Stimulated activated CD8-positive, alpha-beta memory T cell treated with anti-CD3 and anti-CD28 coated beads, Interleukin-7, amount 100 ng/mL, for 1 hour (primary cell): ENCODE measurements at places on chromosomes 11 and 22.

DNA sequence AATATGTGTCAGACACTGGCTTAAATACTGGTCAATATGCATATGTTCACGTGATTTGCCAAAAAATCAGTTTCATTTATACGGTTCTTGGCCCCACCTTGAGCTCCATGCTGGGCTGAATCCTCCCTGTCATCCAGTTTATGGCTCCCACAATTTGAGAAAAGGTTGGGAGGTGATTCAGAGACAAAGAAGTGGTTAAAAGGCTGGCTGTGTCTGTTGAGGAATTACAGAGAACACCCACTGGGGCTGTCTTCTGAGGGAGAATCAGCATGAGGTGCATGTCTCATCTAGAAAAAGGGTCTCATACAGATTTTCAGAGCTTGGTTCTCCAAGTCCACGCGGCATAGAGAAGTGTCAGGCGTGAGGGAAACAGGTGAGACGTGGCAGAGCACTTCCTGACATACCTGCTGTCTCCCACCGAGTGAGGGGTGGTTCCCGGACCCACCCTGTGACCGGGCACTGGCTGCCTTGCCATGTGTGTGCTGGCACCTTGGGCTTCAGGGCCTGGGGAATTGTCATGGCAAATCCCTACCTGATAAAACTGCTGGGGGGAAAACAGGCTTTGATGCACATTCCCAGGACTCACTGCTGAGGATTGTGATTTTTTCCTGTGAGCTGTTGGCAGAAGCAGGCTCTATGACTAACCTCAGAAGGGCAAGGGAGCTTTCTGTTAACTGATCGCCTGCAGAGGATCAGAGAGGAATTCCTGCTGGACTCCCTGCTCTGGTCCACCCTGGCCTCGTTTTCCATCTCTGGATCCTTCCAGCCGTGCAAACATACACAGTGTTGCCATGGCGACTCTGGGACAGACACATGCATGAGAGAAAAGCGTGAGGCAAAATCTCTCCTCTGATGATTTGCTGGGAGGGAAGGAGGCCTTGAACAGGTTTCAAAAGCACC is 223.6 kb downstream of the ADAMTS15 start:
- no peak for DNase-seq

GRCh38 chr11:22194306-22194705 is 1.4 kb downstream of the ANO5 start:
- no peak for DNase-seq

DNA sequence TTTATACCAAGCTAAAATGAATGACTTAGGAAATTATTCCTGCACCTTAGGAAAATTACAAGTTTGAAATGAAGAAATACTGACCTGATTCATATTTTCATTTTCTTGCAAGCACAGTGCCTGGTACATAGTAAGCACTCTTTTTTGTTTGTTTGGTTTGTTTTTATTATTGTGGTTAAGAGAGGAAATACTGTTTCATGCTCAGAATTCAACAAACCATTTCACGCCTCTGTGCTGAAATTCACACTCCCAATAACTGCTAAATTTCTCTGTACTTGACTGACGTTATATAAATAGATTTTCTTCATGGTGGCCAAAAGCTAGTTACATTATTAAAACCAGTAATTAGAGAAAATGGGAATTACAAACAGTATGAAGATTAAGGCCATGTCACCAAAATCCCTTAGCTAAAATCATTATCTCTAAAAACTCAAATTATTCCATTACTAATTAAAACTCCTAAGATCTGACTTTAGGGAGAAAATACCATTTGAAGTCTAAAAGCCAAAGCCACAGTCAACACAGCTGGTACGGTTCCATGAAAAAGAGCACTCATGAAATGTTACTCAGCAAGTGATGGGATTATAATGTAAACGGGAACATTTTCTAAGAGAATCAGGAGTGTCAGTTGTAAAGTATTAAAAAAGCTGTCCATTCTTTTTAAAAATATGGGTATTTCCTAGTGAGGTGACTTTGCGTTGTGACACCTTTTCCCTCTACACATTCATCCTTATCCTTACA is 77.8 kb upstream of the DDI1 start:
- DNase-seq: no peak

GRCh38 chr11:58742140-58742539 is 10.4 kb upstream of the GLYAT start:
- no peak for DNase-seq

DNA sequence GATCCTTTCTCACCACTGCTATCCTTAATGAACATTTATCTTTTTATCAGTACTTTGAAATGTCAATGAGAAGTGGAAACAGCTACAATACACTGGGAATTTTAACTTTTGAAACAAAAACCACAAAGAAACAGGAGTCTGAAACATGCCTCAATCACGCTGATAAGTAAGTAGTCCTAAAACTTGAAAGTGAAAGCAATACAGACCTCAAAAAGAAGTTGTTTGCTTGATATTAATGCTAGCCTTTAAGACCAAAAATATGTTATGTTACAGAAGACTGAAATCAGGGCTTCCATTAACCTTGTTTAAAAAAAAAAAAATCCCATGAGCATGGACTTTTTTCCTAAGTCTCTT is 21.3 kb downstream of the PHF21A start:
- DNase-seq: no peak

GRCh38 chr22:28841111-28841510 is 40.7 kb upstream of the XBP1 start:
- no peak for DNase-seq

GRCh38 chr22:50531962-50532674 is 2.3 kb upstream of the TYMP start:
- no peak for DNase-seq

- DNase-seq: no peak
These were observed 88.4 kb downstream of the TTC17 start for GRCh38 chr11:43447151-43447550.

DNA sequence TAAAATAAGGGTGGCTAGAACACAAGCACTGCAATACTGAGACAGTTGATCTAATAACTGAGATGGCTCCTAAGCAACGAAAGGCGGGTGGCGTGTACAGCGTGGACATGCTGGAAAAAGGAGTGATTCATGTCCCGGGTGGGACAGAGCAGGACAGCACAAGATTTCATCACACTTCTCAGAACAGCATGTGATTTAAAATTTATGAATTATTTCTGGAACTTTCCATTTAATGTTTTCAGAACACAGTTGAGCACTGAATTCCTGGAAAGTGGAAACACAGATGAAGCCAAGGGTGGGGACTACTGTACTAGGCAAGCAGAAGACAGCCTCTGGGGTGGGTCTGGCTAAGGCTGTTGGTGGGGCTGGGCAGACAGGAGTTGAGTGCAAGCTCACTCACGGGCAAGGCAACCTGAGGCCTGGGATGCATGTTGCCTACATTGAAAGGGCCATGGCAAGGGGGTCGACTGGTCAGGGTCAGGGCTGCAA is 165.6 kb upstream of the DDI1 start:
- DNase-seq: no peak

DNA sequence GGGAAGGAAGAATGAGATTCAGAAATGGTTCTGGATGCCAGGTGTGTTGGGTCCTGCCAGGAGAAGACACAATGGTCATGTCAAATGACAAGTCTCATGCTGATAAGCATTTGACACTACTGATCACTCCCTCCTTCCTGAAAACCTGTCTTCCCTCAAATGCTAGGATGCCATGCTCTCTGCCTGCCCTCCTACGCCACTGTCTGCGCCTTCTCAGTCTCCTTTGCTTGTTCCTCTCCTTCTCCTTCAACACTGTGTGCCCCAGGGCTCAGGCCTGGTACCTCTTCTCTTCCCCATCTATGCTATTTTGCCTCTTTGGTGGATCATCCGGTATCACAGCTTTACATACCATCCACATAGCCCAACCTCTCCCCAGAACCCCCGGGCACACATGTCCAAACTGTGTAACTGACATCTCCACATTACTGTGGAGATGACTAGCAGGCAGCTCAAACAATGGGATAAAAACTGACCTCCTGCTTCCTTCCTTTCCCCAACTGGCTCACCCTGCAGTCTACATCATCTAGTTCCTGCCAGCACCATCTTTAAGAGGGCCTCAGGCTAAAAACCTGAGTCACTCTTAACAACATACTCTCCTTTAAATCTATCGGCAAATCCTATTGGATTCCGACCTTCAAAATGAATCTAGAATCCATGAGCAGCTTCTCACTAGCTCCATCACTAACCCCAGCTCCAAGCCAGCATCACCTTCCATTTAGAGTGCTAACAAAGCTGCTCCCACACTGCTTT is 8.2 kb downstream of the AP1B1 start:
- no peak for DNase-seq

DNA sequence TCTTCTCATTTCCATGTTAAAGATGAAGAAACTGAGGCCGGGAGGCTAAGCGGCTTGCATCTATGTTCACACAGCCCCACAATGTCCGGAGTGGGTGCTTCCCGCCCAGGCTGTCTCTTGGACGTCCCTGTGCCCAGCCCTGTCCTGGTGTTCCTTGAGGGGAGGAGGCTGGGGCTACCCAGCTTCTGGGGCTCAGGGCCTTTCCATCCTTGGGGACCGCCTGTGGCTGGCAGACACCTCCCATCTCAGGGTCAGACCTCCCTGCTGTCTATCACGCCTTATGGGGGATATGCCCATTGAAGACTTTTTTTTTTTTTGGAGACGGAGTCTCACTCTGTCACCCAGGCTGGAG is 95.5 kb downstream of the WNT7B start:
- DNase-seq: no peak

DNA sequence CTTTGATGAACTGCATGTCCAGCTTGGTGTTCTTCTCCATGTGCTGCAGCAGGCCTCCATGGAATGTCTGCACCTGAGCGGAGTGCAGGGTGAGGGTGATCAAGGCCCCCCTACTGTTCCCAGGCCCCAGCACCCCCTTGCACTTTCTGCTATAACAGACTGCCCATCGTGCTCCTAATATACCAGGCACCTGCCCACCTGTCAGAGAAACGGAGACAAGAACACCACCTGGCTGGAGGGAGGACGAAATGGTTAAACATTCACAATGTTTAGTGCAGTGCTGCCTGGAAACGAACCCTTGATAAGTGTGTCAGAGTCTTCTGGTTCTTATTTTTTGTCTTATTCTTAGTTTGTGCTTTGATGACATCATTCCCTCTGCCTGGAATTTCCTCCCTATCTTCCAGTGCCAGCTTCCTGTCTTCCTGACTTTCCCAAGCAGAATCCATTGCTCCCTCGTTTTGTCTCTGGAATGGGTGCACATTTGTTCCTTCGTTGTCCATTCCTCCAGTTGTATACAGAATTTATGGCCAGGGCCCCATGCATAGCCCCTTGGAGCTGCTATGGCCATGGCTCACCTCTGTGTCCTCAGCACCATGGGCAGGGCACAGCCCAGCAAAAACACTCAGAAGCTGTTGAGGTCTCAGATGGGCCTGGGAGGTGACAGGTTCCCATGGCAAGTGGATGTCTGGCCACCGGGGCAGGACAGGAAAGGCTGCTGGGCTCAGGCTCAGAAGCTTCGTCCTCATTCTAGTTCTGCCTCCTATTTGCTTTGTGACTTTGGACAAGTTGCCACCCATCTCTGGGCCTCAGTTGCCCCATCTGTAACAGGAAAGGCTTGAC is 11.9 kb downstream of the BAIAP2L2 start:
- DNase-seq: no peak

DNA sequence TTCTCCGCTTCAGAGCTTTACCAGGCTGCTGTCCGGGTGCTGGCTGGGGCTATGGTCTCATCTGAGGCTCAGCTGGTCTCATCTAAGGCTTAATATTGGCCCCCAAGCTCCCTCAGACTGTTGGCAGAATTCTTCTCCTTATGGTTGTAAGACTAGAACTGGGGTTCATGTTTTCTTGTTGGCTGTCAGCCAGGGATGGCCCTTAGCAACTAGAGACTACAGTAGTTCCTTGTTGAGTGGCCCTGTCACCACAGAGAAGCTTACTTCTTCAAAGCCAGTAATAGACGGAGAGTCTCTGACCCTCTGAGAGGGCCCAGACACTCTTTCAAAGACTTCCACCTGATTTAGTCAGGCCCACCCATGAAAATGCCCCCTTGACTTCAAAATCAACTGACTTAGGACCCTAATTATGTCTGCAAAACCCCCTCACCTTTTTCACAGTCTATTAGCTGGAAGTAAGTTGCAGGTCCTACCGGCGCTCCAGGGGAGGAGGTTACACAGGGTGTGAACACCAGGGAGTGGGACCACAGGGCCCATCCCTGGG is 24.2 kb upstream of the TREH start:
- DNase-seq: no peak

DNA sequence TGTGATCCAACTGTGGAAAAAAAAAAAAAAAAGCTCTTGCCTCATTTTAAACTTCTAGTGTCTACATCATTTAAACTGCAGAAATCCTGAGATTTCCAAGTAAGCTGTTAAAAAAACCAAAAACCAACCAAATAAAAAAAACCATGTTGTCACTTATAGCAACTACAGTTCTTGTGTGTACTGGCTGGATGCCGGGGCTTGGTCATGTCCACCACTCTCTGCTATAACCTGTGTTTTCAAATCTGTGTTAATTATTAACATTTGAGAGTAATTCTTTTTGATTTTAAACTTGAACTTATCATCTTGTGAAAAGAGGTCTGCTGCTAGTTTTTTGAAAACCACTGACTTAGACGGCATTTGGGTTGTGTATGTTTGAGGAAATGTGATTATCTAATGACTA is 32.2 kb upstream of the BID start:
- DNase-seq: no peak

DNA sequence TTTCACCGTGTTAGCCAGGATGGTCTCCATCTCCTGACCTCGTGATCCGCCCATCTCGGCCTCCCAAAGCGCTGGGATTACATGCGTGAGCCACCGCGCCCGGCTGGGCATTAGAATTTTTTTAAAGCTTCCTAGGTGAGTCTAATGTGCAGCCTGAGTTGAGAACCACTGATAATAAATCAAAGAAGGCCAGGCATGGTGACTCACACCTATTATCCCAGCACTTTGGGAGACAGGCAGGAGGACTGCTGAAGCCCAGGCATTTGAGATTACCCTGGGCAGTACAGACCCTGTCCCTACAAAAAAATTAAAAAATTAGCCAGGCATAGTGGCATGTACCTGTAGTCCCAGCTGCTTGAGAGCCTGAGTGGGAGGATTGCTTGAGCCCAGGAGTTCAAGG is 13.7 kb downstream of the MEI1 start:
- no peak for DNase-seq

- no peak for DNase-seq
These were observed 14.1 kb downstream of the PPP6R2 start for GRCh38 chr22:50357222-50357621.

GRCh38 chr11:10608584-10608983 is 40.1 kb upstream of the LYVE1 start:
- DNase-seq: no peak

DNA sequence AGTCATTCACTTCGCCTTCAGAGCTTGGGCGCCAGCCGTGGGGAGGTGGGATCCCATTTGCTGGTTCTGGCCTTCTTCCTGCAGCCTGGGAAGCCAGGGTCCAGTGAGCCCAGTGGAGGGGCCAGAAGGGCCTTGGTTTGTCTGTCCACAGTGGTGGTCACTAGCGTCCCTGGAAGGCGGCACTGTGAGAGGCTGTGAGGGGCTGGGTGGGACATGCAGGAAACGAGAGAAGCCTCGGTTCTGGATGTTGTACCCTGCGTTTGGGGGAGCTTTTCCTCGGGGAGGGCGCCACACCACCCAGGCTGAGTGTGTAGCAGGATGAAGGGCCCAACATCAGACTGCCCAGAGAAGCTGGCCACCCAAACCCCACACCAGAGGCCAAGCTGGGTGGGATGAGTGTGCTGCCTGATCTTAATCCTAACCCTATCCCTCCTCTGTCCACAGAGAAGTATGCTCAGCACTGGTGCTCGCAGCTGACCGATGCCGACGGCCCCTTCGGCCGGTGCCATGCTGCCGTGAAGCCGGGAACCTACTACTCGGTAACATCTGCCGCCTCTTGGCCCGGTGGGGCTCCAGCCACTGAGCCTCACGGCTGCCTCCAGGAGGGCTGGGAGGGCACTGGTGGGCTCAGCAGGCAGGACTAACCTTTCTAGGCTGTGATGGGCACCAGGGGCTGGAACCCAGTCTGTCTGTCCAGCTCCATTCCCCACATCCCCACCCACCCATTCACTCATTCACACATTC is 14.4 kb downstream of the MUC5AC start:
- no peak for DNase-seq
